ENCODE measurements at places on chromosomes 6 and 20.

- no peak for DNase-seq
Measured at GRCh38 chr6:5566718-5567117, 305.4 kb downstream of the FARS2 start.

- DNase-seq: no peak
Measured at GRCh38 chr6:68727699-68728098, 92.6 kb downstream of the ADGRB3 start.

GRCh38 chr20:8166730-8167129 is 34.7 kb downstream of the PLCB1 start:
- DNase-seq: no peak

- no peak for DNase-seq
Measured at GRCh38 chr6:113636357-113636824, 220.8 kb upstream of the MARCKS start.

DNA sequence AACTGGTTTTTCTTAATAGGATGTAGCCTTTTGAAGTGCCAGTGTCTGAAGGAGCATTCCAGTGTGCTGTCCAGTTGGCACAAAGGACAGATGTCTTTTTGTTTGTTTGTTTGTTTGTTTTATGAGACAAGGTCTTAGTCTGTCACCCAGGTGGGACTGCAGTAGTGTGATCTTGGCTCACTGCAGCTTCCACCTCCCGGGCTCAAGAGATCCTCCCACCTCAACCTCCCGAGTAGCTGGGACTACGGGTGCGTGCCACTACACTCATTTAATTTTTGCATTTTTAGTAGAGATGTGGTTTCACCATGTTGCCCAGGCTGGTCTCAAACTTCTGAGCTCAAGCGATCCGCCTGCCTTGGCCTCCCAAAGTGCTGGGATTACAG is 27.7 kb downstream of the CDS2 start:
- DNase-seq: no peak

GRCh38 chr6:47159763-47160162 is 117.6 kb upstream of the ADGRF1 start:
- no peak for DNase-seq

GRCh38 chr20:37190354-37191112 is 11.2 kb upstream of the MROH8 start:
- no peak for DNase-seq

GRCh38 chr6:32092760-32093497 is 16.2 kb downstream of the TNXB start:
- no peak for DNase-seq

GRCh38 chr20:39009348-39009747 is 47.2 kb downstream of the DHX35 start:
- no peak for DNase-seq

DNA sequence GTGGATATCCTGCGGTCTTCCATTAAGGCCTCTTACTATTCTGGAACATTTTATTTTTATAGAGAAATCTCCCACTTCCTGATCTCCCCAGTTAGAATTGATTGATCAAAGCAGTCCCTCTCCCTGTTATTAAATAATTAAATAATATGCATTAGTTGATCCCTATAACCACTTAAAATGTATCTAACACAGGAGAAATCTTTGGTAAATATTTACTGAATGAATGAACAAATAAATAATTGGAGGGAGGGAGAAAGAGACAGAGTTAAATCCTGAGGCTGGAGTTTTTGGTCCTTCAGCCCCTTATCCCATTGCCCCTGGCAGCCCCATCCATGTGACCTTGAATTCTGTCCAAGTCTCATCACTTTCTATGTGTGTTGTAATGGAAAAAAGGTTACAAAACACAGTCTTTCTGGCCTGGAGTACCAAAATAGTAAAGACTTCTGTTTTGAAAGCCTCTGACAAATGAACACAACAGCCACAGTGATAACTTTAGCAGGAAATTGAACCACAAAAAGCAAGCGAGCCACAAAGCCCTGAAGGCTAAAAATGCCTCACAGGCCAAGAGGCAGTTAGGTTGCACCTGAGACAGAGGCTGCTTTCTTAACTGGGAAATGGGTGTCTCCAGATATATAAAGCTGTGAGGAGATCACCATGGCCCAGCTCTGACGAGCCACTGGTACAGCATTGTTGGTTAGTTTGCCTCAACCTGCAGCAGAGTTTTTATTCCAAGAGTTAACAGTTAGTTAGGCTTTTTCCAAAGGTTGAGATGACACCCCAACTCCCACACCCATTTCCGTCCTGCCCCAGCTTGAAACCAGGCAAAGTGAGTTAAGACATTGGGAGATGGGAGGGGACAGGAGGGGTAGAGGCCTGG is 11.3 kb downstream of the NT5E start:
- DNase-seq: peak; percentile 45

DNA sequence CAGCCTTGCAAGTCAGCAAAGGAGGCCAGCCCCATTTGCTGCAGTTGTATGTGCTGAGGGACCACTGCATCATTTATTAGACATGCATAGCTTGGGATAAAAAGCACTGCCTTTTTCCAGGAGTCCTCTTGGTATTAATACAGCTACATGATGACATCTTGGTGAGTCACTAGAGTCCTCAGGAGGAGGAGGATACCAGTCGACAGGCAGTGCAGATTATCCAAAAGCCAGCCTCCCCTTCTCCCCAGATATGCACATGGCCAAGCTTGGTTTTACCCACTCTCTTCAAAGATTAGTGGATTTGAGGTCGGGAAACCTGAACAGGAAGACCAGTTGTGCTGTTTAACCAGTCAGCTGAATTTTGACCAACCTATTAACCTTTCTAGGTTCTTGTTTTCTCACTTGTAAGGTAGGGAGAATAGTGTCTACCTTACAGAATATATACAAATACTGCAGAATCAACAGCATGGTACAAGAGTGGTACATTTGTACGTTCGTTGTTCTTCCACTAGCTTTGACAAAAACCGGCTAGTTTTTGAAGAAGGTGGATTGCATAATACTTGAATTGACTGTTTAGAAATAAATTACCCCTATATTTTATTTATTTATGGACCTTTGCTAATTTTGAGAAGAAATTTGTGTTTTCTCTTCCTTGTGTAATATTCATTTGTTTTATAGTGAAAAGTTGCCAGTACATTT is 31.9 kb downstream of the VAPB start:
- DNase-seq: no peak

DNA sequence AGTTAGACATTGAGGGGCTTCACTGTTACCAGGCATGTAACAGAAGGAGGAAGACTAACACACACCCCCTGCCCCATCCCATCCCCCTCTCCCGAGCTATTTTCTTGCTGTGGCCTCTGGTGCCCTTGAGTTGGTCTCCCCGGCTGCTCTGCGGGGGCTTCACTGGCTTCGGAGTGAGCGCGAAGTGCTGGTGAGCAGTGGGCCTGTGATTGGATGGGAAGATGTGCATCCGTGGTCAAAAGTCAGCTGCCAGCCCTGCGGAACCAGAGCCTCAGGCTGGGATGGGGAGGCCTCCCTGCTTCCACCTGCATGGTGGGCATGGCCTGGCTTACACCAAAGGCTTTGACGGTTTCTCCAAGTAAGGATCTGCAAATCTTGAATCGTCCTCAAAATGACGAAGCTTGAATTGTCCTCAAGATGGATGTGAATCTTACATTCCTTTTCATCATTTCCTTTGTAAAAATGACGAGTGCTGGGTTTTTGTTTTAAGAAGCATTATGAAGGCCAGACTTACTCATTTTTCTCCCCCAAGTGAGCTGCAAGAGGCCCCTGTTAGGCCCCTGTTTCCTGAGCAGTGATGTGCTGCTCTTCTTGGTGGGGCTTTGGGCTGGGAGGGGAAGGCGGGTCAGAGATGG is 23.7 kb downstream of the SPATA2 start:
- DNase-seq: no peak

- no peak for DNase-seq
Measured at GRCh38 chr20:7806831-7807230, 133.4 kb downstream of the HAO1 start.

DNA sequence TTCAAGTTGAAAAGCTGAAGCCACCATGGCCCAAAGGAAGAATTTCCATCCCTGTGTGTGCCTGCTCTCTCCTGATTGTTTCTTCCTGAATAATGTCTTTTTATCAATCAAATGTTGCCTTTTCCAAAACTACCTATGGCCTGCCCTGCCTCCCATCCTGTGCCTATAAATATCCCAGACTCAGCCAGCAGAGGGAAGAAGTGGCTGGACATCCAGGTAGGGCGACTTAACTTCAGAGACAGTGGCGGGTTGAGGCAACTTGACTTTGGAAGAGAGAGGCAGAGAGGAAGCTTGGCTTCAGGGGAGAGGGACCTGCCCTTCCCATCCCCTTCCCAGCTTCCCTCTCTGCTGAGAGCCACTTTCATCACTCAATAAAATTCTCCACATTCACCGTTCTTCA is 133.0 kb downstream of the LCA5 start:
- DNase-seq: no peak

DNA sequence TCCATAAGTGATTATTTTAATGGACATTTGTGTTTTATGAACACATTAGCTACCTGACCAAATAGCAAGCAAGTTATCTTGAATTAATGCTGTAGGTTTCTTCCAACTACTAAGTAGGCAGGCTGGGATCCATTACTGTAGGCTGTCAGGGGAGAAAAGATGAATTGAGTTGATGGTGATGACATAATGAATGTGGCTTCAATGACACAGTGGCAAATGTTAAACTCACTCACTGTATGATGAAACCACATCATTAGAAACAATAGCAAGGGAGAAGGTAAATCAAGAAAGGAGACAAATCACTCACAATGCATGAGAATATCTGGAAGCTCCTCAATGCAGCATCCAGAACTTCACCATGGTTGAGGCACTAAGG is 529.7 kb upstream of the CITED2 start:
- no peak for DNase-seq

GRCh38 chr6:57216235-57217101 is 5.6 kb downstream of the RAB23 start:
- no peak for DNase-seq

GRCh38 chr6:21529431-21529830 is 64.1 kb upstream of the SOX4 start:
- DNase-seq: no peak

GRCh38 chr6:158629367-158630221 is 14.9 kb downstream of the DYNLT1 start:
- no peak for DNase-seq

Data from central memory CD8-positive, alpha-beta T cell (primary cell).